ENCODE measurements at places on chromosomes 16 and 17. TPM values are rescaled to one million over a fixed set of nuclear protein-coding genes. Genes with fewer than 3 reads are reported as not detected.
A peak's percentile ranks its signal among the peaks of the same experiment; 100 is the strongest.

DNA sequence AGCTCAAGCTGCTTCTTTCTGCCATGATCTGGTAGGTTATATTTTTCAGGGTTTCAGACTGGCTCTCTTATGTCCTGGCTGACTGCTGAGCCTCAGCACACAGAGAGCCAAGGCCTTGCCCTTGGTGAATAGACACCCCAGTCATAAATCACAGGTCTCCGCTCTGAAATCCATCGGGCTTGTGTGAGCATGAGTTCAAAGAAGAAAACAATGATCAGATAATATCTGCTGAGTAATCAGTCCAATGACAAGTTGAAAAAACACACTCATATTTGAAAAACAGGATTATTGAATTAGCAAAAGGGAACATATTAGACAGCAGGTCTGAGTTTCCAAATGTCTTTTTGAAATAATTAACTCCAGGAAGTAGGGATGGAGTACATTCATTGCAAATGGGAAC is 51.1 kb upstream of the NDRG4 start:
- DNase-seq, result no peak

BICDL2 gene
- total RNA-seq, result 0.63 TPM

- DNase-seq, result no peak
Measured at GRCh38 chr16:58478427-58478826, 21.5 kb upstream of the NDRG4 start.

CES4A gene
- 27.5 TPM for total RNA-seq

DNA sequence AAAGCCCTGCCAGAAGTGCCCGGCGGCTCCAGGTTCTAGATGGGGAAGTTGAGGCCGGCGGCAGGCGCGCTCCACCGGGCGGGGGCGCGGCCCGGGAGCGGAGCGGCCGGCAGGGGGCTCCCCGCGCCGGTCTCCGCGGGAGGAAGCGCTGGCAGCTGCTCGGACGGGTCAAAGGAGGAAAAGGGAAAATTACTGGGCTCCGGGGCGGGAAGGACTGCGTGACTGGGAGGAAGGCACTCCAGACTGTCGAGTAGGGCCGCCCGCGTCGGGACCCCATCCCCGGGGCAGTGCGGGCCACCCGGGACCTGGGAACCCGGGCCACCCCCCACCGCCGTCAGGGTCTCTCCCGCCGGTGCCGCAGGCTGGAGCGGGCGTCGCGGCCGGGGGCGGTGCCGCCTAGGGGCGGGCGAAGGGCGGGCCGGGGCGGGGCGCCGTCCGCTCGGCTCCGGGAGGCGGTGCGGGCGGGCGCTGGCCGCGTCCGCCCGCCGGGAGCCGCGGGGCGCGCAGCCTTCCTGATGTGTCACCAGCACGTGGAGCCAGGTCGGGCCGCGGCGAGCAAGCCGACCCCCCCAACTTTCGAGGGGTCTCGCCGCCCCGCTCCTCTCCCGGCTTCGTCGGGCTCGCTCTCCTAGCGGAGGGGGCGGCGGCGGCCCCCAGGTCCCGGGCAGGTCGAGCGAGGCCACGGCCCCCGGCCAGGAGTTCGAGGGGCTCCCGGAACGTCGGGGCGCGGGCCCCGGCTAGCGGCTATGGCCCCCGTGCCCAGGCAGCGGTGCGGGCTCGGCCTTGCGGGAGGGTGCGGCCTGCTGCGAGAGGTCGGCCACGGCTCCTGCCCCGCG is 167.5 kb downstream of the RAB11FIP4 start:
- peak; percentile 86 for DNase-seq
